BJ (cell line): ENCODE measurements at places on chromosomes 4 and X.

DNA sequence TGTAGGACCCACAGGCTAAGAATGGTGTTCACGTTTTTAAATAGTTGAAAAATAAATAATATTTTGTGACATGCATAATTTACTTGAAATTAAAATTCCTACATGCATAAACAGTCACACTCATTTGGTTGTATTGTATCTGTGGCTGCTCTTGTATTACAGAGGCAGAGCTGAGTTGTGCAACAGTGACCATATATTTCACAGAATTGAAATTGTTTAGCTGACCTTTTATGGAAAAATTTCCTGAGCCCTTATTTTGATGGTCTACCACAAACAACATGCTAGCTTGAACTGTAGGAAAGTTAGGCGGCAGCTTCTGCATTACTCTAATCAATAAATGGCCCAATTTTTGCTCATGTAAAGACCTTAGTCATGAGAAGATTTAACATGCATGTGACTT, 633.4 kb upstream of the AADAT start:
- no peak for DNase-seq

DNA sequence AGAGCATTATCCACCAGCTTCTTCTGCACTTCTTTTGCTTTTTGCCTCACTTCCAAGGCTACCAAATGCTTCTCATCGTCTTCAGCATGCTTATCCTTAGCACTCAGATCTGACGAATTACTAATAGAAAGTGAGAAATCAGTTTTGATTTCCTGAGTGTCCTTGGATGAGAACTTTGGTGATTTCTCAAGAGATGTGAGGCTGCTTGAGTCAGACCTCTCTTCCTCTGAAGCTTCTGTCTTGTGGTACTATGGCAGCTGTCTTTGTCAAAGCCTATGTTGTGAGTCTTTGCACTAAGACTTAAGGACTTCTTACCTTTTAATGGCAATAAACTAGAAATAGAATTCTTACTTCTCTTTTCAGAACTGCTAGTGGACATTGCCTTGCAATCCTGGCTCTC, 169.9 kb downstream of the CPE start:
- no peak for DNase-seq

DNA sequence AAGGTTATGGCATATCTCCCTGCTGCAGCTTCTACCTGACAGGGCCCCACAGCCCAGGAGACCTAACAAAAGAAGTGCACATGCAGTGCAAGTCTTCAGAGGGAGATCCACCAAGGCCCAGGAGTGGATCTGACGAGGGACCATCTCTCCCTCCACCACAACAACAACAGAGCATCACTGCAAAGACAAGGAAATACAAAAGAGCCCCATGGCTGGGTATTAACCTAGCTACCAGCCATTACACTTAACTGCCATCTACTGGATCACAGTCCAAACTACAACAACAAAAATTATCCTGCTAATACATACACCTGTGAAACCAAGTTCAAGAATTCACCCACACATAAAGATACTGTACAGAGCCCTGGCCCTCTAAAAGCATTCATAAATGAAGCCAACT, 280.2 kb upstream of the SLC7A11 start:
- DNase-seq = no peak

- DNase-seq = no peak
Observed at GRCh38 chrX:39581411-39581810, 516.3 kb downstream of the BCOR start.

DNA sequence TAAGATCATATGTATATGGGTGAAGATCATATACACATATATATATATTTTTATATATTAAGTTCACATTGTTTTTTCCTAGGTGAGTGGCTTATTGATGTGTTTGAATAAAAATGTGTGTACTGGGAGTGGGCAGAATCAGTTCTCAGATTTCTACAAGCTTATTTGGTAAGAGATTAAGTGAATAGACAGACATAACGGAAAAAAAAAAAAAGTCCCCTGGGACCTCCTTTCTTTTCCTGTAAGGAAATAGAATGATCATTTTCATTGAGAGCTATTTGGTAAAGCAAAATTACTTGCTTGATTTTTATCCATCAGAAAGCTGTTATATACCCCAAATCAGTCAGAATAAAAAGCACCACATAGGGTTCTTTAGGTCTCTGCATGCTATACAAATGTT, 597.7 kb downstream of the PCDH18 start:
- DNase-seq = no peak

DNA sequence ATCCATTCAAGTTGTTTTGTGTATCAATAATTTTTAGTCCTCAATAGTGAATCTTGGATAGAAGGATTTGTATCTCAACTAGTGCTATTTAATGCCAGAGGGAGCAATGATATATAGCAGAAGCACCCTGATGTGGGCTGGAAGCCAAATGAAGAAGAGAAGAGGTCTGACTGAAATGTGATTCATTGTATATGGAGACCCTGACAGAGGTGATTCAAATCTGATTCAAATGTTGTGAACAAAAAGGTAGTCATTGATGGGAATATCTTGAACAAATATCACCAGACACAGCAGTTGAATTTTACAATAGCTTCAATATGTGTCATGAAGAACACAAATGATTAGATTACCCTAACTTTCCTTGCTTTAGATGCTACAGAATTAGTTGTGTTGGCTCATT, 27.5 kb upstream of the SULT1B1 start:
- no peak for DNase-seq

DNA sequence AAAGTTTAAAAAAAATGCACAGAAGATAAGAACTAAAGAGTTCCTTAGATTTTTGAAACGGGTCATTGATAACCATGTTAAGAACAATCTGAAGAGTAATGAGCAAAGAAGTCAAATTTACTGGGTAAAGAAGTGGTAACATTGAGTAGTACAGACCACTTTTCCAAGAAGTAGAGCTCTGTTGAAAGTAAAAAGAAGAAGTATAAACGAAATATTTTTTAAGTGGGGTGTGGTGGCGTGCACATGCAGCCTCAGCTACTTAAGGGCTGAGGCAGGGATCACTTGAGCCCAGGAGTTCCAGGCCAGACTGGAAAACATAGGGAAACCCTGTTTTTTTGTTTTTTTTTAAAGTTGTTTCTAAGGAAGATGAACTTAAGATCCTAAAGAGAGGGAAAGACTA, 68.5 kb downstream of the UBA6 start:
- DNase-seq = no peak

DNA sequence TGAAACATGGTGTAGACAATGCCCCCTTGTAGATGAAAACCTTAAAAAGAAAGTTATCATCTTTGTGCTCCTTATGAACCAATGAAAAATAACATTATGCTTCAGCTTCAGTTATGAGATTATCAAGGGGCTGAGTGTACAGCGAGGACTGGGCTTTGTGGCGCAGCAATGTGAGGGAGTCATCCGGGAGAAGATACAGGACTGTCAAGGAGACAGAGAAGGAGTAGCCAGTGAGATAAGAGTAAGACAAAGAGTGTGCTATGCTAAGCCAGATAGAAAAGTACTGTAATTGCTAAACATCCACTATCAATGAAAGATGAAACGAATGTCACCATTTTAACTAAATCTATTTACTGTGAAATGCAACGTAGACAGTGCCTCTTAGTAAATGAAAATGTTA, 3.6 kb upstream of the KLHL15 start:
- no peak for DNase-seq

DNA sequence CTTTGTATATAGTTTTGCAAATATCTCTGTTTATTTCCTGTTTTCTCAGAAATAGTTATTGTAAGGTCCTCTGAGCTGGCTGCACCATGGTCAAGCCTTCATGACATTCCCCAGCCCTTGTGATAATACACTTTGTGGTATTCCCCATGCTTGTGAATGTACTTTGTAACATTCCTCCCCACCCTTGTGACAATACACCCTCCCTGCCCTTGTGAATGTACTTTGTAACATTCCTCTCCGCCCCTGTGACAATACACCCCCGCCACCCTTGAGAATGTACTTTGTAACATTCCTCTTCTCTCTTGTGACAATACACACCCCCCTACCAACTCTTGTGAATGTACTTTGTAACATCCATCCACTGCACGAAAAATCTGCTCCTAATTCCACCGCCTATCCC, 530.7 kb downstream of the CENPC start:
- no peak for DNase-seq

DNA sequence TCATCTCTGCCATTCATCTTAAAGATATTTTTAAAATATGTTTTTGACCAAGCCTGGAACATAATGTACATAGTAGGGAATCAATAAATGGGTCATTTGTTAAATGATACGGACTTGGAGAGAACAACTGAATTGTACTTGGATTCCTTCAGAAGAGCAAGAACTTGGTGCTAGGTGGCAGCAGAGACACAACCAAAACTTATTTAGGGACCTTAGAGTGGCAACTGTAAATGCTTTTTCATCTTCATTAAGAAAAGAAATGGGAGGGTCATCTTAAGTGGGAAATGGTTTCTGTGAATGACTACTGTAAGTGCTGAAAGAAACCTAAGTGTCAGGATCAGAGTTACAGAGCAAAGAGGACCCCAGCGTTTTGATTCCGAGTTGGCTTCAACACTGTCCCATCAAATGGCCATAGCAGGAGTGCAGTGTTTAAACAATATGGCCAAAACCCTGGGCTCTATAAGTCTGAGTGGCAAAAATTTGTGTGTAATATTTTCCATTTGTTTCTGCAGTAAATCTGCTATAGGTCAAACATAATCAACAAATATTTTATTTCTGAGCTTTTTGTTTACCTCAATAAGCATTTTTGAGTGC, 213.6 kb downstream of the PALLD start:
- DNase-seq = no peak

DNA sequence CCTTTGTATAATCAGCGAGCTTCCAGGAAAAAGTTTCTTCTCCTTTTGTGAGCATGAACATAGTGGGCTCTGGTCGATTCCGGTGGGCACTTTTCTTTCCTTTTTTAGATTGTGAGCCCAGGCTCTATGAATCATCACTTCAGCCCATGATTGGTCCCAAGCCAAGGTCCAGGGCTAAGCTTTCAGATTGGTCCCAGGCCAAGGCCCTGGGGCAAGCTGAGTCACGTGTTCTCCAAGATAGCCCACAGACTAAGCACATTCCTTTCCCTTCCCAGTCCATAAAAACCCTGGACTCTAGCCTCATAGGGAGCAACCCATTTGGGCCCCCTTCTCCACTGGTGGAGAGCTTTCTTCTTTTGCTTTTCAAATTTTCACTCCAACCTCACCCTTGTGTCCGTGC, 430.5 kb downstream of the NAP1L3 start:
- DNase-seq = no peak

DNA sequence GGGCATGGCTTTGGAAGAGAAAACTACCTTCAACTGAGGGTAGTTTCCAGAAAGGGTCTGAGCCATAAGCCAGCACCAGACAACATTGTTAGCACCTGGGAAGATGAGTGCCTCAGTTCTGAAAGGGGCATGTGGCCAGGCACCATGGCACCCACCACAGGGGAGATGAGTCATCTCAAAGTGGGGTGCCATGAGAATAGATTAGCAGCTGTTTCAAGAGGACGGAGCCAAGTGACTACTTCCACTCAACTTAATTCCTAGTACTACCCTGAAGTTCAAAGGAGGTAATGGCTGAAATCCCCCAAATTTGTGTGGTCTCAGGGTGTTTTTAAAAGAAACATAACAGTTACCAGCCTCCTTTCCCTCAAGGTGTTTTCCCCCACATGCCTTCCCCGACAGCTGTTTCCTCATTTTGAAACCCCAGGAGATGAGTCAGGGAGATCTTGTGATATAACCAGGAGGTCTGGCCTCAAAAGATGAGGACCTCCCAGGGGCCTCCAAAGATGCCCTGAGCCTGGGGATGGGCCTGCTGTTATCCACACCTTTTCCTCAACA, 27.8 kb upstream of the FTHL17 start:
- DNase-seq = no peak

- no peak for DNase-seq
Observed at GRCh38 chrX:153398275-153398960, 2.7 kb downstream of the PNMA6E start.
